T-helper 1 cell (primary cell): ENCODE measurements at places on chromosomes 12 and 14.
A peak's percentile ranks its signal among the peaks of the same experiment; 100 is the strongest.

DNA sequence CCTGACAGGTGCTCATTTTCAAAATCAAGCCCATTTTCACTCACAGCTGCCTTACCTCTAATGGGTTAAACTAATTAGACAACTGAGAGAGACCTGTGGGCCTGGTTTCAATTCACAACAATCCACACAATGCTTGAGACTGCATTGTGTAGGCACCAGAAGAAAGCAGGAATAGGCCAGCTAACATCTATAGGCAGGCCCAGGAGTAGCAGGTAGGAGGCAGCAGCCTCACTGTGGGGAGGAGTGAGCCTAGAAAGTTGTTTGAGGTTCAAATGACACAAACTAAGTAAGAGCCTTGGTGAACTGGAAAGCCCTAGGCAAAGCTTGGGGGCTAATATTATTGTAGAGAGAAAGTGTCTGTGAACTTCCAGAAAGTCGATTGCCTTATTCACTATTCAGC, 289.5 kb upstream of the CCDC196 start:
- no peak for DNase-seq

DNA sequence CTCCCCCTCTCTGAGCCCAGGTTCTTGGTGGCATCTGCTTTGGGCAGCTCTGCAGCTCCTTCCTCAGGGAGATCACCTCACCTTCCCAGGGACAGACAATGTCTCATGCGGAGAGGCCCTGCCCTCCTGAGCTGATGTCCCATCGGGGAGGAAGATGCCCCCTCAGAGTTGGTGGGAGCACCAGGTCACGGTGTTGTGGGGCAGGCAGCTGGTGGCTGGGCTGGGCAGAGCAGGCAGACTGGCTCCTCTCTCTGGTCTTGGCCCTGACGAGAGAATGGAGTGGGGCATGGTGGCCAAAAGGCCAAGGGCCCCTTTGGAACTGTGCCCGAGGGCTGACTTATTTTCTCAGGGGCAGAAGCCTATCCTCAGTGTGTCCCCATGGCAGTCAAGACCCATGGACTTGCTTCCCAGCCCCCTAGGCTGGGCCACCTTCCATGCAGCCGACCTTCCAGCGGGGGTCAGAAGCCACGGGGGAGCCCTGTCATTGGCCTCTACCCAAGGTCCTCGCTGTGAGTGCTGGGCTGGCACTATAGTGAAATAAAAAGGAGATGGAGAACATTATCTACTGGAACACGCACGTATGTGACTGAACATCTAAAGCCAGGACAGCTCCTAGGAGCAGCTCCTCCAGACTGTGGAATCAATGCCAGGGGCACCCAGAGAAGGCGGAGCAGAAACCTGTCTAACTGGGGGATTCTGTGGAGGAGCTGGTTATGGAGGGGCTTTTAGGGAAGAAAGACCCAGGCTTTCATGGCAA, 21.9 kb downstream of the PPP2R5C start:
- DNase-seq = no peak

DNA sequence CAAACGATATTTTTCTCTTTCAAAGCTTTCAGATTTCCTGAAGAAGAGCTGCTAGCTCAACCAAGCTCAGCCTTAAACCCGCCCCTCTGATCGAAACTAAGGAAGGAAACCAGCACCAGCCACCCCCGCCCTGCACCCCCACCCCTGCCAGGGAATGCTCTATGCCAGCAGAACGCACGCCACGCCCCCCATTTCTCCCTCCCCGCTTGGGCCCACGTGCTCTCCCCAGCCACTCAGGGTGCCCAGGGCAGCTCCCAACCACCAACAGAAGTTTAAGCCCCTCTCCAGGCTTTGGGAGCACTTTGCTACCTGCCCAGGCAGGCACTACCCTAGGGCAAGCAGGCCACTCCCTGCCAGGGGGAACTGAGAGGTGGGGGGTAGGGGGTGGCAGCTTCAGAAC, 18.8 kb upstream of the KRT78 start:
- DNase-seq = no peak

DNA sequence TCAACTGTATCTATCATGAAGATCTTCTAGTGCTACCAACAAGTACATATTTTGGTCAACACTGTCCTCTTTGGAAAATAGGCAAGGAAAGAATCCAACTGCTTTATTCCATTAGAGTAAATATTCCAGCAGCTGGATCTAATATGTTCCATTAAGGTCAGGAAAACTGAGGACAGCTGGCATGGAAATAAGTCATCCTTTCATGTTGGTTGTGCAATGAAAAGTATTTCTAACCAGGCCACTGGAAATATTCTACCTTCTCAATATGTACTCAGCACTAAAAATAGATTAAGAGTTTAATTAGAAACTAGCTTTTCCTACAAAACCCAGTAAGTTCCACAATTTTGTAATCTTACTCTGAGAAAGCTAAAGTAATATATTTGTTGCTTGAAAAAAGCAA, 19.6 kb downstream of the HIGD1C start:
- no peak for DNase-seq

GRCh38 chr12:91763654-91764370, 381.8 kb downstream of the BTG1 start:
- no peak for DNase-seq

DNA sequence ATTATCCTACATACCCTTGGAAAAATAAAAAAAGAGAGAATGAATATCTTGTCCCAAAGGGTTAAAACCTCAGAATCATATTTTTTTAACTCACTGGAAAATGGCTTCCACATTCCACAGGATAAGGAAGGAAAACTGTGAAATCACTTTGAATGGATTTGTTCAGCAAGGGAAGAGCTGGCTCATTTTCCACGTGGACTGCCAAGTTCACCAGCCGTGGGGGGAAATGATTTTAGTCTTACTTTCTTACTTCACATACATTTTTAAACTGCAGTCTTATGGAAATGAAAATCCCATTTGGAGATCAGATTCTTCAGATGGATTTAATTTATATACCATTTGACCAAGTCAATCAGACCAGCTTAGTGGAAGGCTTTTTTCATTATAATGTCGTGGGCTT, 29.9 kb upstream of the AEBP2 start:
- no peak for DNase-seq

DNA sequence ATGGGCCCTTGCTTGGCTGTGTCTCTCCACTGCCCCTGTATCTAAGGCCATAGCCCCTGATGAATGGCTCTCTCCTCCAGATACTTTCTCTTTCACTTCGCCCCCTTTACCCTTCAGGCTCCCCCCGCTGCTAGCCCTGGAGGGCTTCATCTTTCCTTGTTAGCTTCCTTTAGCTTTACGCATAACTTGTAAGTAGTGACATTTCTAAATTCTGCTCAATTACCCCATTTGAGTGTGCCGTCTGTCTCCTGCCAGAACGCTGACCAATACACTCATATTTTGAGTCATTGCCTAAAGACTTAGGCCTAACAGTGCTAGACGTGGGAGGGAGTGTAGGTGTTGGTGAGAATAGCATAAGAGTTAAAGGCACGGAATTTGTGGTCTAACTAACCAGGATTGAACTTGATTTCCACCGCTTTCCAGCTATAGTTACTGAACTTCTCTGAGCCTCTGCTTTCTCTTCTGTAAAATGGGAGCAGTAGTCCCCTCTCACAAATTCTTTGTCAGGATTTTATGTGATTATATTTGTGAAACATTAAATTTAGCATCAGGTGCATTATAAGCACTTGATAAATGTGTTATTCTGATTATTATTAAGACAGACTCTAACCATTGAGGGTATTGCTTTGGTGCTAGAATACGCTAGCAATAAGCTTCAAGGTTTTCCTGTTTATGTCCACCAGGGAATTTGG, 129.3 kb downstream of the ZFP36L1 start:
- DNase-seq = no peak

- no peak for DNase-seq
Observed at GRCh38 chr12:7656121-7656520, 9.6 kb downstream of the APOBEC1 start.

DNA sequence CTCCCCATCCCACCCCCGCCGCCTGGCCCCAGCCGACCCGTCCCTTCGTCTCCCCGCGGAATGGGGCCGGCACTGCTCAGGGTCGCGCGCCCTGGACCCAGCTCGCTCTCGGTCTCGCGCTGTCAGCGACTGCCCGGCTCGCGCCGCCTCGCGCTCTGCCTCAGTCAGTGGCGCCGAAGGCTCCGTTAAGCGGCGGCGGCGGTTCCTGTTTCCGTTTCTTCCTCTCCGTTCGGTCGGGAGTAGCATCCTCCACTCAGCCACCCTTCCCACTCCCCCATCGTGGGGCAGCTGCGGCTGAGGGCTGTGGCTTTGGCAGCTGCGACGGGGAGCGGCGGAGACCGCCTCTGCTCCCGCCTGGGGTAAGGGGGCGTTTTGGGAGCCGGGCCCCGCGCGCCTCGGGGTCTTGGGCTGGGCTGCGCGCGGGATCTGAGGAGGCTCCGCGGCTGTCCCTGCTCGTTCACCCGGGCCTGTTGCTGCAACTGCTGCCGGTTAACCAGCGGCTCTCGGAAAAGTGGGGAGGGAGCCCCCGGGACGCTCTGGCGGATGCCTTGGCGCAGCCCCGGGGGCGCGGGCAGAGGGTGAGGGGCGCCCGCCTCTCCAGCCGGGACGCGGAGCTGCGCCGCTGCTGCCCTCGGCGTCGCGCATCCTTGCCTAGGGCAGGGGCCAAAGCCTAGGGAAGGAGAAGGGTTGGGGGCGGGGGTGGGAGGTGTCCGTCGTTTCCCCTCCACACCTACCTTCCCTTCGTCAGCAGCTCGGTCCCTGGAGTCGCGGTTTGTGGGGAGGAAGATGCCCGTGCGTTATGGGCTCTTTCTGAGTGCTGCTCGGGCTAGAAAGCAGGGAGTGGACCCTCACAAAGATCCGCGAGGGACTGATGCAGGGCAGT, 567 bp downstream of the FUT8 start:
- peak; percentile 12 for DNase-seq
